ENCODE measurements at places on chromosomes 3 and 15. TPM values are rescaled to one million over a fixed set of nuclear protein-coding genes. Genes with fewer than 3 reads are reported as not detected.

- DNase-seq, result peak; percentile 45
Measured at GRCh38 chr15:67796196-67797127, 28.8 kb upstream of the SKOR1 start.

- no peak for DNase-seq
Measured at GRCh38 chr3:190855151-190855550, 7.3 kb downstream of the GMNC start.

GRCh38 chr3:178435575-178435974 lies 100.7 kb upstream of the KCNMB2 start:
- DNase-seq, result no peak

- no peak for DNase-seq
Measured at GRCh38 chr3:45010811-45011333, 15.2 kb upstream of the CLEC3B start.

DNA sequence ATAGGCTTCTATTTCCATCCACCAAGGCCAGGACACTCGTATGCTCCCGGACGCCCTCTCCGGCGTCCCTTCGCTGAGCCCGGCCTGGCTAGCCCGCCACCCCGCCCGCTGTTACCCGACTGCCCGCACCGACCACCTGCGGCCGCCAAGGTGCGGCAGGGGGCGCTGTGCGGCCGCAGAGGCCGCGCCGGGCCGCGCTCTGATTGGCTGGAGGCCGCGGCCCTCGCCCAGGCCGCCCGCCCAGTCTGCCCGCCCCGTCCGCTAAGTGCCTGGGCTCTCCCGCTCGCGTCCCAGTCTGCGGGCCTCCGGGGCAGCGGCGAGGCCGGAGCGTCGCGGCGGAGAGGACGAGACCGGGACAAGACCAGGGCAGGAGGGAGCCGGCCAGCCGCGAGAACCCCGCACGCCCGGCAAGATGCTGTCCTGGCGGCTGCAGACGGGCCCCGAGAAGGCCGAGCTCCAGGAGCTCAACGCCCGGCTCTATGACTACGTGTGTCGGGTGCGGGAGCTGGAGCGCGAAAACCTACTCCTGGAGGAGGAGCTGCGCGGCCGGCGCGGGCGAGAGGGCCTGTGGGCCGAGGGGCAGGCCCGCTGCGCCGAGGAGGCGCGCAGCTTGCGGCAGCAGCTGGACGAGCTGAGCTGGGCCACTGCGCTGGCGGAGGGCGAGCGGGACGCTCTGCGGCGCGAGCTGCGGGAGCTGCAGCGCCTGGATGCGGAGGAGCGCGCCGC lies at the start of gene SYNM:
SYNM (plus strand) TSS at position 293 of the 726 bp plus-strand sequence; CDS start at position 413, 120 bp downstream.
- DNase-seq, result peak; percentile 94

GRCh38 chr3:112587336-112587735 lies 25.5 kb downstream of the SLC35A5 start:
- DNase-seq, result no peak

DNA sequence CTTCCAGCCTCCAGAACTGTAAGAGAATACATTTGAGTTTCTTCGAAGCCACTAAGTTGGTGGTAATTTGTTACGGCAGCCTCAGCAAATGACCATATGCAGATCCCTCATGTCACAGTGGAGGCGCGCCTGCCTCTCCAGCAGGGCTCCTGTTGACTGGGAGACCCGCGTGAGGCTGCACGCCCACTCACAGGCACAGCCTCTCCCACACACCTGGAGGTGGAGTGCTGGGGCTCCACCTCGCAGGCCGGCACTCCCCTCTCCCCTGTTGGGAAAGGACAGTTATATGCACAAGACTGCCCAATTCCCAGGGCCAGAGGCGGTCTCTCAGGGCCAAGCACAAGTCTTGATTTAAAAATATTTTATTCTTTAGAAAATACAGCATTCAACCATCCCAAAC lies 2.8 kb upstream of the TLR9 start:
- no peak for DNase-seq

- DNase-seq, result peak; percentile 70
Measured at GRCh38 chr3:23203708-23204330, 692 bp downstream of the UBE2E2 start.

- DNase-seq, result no peak
Measured at GRCh38 chr15:69763831-69764230, 311.2 kb downstream of the RPLP1 start.

DNA sequence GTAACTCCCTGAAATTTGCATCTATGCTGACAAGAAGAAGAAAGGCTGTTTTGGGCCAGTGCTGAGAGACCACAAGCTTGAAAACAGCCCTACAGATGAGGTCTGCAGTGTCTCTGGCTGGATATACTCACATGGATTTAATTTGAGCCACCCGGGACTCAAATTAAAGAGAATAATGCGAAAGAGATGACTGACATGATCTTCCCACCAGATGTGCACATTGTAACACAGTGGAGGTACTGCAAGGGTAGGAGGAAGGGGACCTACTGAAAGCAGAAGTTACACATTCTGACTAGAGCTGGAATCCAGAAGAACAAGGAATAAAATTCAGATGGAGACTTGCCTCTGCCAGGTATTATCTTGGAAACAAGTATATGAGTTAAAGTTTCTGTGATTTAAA lies 728.3 kb upstream of the SGO1 start:
- DNase-seq, result no peak

DNA sequence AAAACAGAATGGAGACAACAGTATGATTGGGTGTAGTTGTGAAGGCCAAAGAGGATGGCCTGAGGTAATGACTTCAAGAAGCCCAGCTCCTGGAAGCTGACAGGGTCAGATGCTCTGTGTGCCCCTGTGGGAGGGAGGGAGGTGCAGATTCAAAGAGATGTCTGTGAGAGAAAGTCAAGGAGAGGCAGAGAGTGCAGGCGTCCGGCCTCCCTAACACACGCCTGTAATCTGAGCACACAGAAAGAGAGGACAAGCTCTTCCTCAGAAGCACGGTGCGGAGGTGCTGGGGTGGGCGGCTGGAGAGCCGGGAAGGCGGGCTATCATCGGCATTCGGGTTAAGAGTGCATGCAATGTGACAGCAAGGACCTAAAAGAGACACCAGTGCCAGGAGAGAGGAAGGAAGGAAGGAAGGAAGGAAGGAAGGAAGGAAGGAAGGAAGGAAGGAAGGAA lies 238.2 kb upstream of the HES1 start:
- DNase-seq, result peak; percentile 64

DNA sequence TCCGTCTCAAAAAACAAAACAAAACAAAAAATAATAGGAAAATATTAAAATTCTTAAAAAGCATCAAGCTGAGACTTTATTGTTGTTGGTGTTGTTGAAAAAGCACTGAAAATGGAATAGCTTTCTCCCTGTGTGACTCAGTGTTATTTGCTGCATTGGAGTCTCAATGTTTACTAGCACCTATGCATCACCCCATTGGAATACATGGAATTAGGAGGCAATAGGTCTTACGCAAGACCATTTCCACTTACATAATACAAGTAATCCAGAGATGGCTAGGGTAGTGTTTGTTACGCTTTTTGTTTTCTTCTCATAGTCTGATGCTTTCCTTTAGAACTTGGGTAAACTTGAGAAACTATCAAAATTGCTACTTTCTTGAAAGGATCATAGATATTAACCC lies 15.2 kb downstream of the GXYLT2 start:
- no peak for DNase-seq

DNA sequence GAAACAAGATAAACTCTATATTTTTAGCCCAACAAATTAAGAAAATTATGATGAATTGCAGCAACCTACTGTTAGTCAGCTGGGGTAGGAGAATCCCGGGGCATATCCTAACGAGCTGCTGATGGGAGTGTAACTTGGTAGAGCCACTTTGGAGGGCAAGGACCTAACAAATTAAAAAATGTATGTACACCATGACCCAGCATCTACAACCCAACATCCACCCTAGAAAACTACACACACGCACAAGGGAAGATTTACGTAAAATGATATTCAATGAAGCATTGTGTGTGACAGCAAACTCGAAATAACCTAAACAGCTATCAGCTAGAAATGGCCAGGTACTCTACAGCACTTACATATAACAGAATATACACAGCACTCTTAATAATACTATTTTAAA lies 1.9 kb downstream of the BCL2A1 start:
- DNase-seq, result no peak

DNA sequence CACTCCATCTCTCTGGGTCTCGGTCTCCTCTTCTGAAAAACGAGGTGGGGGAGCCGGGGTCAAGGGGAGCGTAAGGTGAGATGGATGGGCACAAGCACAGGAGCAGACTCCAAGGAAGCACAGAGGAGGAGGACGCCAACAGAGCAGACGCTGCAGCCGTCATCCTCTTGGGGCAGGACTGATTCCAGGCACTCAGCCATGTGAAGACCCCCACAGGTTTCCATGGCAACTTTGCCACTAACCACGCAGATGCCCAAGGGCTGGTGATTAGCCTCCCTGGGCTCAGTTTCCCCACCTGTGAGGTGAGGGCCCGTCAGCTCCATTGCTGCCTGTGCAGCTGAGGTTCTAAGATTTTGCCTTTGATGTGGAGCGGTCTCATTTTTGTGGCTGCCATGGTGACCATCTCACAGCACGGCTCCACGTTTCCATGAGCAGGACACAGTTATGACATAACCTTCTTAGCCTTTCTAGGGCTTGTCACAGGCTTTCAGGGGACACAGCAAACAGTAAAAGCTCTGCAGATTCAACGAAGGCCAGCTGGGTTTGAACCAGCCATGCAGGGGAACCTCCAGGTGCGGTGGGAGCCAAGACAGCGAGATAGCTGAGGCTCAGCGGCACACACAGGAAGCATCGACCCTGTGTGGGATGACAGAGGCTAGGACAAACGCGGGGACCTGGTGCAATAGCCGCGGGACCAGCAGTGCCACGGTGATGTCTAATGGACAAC lies 170.3 kb downstream of the NUP210 start:
- DNase-seq, result no peak

- DNase-seq, result no peak
Measured at GRCh38 chr3:161690299-161690620, 193.7 kb downstream of the OTOL1 start.

- DNase-seq, result no peak
Measured at GRCh38 chr3:14238356-14238755, 59.7 kb downstream of the LSM3 start.

DNA sequence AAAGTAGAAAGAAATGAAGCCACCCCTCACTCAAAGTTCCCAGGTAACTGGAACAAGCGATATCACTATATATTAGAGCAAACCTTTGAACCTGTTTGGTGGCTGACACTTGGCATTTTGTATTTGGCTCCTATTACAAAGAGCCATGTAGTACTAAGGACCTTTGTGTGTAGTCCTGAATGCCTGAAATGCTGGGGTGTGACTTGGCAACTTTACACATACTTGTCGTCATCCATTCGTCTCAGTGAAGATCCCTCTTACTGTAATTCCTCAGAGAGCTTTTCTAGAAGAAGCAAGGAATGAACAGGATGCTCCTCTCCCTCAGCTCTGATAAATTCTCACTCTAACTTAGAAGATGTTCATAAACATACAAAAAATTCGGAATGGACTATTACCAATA lies 216.1 kb upstream of the CDIN1 start:
- no peak for DNase-seq

- no peak for DNase-seq
Measured at GRCh38 chr15:45093622-45094357, 20.2 kb downstream of the DUOX2 start.

DNA sequence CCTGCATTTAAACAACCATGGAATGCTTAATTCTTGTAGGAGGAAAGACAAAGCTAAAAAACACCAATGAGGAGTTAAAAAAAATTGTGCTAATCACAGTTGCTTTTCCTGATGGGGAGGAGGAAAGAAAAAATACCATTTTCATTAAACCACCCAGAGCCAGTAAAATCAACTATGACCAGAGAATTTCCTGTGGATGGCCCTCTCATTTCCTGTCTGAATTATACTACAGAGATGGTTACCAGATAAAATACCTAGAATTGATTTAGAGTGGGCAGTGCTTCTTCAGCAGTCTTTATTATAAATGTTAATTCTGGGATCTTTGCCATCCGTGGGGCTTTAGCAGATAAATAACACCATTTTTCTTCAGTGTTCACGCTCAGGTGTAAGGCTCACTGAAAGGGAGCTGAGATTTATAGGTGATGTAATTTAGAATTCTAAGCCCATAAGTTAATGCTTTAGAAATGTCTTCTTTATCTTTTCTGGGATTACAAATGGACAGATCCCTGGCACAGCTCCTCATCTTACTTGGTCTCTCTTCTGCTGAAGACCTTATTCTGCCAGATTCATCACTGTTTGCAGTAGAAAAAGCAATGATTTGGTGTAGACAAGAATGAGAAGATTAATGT lies 37.9 kb downstream of the RETNLB start:
- DNase-seq, result no peak

GRCh38 chr15:72092006-72092405 lies 25.9 kb downstream of the MYO9A start:
- DNase-seq, result no peak

DNA sequence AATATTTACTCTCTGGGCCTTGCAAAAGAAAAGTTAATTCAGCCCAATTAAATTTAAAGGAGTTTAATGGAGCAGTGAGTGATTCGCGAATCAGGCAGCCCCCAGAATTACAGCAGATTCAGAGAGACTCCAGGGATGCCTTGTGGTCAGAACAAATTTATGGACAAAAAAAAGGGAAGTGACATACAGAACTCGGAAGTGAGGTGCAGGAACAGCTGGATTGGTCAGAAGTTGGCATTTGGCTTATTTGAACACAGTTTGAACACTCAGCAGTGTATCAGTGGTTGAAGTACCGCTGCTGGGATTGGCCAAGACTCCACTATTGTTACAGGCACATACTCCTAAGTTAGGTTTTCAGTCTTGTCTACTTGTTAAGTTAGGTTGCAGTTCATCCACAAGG lies 145.0 kb upstream of the GAP43 start:
- peak; percentile 2 for DNase-seq

DNA sequence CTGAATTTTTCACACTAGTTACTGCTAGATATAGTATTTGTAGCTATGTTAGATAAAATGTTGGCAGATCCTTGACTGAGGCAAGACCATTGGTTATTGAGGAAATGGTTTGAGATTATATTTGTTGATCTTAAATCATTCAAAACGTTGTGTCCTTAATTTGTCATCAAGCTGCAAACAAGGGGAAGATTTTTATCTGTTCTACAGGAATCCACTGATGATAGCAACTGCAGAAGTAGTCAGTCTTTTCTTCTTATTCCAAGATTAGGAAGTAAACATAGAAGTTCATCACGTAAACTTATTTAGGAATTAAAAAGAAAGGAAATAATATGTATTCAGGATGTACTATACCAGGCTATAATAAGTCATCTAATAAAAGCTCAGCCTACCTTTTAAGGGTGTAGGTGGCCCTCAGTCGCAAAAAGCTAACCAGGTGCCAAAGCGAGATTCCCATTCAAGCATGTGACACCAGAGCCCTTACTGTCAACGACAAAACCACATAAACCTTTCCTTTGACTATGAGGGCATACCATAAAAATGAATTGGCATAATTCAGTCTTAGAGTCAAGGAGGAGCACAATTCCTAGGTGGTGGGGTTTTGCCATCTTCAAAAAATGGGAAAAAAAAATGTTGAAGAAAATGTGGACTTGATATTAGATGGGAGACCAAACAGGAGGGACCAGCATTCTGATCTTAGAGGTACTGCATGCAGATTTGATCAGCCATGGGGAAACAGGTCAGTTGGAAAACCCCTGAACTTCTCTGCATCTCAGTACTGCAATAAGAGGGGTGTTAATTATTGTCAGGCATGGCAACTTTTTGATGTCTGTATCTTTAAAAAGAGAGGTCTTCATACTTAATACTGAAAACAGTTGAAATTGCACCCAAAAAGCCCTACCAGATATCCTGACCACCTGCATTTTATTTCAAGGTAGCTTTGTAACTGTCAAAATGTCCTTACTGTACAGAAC lies 212.5 kb upstream of the UBE2E1 start:
- no peak for DNase-seq

The TNFSF10 gene
- not detected for total RNA-seq

The ALDH1A2 gene
- total RNA-seq, result 12.6 TPM

The SCG3 gene
- total RNA-seq, result not detected

The SMCO1 gene
- not detected for total RNA-seq

The AMOTL2 gene
- total RNA-seq, result 19.0 TPM

The SKOR1 gene
- total RNA-seq, result 3.1 TPM

The LYZL4 gene
- not detected for total RNA-seq
